ENCODE measurements at places on chromosomes 5 and 9.

DNA sequence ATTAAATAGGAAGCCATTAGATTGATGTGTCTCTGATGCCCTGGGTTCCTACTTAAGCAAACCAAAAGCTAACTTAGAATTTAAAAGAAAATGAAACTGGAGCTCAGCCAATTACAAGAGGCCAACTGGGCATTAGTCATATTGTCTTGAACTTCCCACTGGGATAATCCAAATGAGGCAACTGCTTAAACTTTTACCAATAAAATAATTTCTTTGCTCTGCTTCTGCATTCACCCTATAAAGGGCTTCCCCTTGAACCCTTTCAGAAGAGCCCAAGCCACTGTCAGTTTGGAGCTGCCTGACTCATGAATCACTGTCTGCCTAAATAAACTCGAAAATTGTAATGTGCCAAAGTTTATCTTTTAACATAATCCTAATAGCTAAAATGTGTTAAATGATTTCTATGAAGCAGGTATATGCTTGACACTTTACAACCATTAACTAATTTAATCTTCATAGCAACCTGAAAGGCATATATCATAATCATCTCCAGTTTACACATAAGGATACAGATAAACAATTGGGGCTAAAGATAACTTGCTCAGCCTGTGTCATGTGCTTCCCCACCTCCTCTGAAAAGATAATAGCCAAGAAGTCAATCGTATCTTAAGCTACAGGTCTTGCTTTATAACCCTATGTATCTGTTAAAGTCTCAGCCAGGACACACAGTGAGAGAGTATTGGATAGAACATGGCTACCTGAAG, 11.5 kb downstream of the GPR150 start:
- no peak for DNase-seq

DNA sequence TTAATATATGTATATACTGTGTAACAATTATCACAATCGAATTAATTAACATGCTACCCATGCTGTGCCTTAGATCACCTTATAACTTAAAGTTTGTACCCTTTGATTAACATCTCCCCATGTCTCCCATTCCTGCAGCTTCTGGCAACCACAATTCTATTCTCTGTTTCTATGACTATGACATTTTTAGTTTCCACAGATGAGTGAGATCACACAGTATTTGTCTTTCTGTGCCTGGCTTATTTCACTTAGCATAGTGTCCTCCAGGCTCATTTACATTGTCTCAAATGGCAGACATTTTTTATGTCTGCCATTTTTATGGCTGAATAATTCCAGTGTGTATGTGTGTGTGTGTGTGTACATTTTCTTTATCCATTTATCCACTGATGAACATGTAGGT, 146.1 kb upstream of the SLC28A3 start:
- DNase-seq: no peak

- DNase-seq: no peak
Observed at GRCh38 chr5:57032151-57032551, 80.2 kb upstream of the MIER3 start.

- no peak for DNase-seq
Observed at GRCh38 chr9:129273941-129274684, 96.1 kb upstream of the IER5L start.

DNA sequence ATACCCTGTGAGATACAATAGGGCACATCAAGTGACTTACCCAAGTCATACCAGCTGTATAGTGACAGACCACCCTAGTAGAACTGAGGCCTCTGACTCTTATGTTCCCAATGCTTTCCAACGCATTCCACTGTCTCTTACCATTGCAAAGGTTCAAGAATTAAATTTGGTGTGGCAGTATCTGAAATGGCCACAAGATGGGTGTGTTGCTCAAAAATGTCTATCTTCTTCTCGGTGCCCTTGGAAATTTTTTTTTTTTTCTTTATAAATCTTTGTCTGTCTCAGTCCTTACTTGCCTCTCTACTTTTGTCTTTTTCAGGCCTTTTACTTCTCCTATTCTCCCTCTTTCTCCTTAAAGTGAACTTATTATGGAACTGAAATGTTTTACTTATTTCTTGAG, 48.4 kb downstream of the GPR21 start:
- peak; percentile 5 for DNase-seq

DNA sequence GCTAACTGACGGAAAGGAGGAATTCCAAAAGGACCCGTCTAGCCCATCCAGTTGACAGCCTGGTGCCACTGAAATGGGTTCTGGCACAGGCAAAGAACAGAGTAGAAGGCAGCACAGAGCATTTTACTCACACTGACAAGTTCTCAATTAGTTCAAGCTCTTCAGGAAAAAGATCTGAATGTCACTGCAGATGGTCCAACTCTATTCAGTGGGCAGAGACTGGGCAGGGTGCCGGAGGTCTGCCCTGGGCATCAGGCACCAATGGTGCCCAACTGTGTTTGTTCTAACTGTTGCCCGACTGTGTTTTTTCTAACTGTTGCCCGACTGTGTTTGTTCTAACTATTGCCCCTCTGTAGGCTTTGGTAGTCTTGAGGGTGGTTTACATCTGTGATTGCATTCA, 151.8 kb downstream of the SLC24A2 start:
- no peak for DNase-seq

DNA sequence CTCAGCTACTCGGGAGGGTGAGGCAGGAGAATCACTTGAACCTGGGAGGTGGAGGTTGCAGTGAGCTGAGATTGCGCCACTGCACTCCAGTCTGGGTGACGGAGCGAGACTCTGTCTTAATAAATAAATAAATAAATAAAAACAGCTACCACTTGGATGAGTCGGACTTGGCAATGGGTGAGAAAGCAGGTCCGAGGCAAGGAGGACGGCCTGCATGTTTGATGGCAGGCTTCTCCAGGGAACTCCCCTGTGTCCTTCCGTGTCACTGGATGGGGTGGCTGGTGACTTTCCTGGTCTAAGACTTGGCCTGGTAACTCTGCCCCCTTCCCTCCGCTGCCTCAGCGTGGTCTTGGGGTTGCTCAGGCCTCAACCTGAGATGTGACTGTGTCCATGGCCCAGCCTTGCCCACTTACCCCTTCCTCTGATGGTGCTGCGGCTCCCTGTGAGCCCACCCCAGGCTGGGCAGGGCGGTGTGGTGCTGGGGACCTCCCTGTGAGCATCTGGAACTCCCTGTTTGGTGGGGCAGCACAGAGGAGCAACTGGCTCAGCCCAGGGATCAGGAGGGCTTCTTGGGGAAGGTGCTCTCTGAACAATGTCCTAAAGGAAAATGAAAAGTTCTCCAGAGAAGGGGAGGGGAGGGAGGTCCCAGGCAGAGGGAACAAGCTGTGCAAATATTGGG, 62.5 kb upstream of the PSD2 start:
- DNase-seq: no peak

- DNase-seq: no peak
Observed at GRCh38 chr5:150214289-150214688, 24.4 kb downstream of the SLC6A7 start.

DNA sequence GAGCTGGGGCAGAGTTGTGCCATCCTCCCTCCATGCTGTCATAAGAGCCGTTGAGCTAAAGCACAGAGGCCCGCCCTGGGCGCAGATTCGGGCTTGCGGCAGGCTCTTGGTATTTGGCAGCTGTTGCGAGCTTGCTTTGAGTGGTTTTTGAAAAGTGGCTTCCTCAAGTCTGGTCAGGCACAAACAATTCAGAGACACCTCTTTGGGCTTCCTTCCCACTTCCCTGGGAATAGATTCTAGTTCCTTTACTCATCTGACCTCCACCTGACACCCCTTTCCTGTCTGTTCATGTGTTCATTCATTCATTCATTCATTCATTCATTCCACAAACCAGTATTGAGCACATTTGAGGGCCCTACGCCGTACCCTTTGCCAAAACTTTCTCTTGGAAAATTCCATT, 27.4 kb downstream of the NCS1 start:
- no peak for DNase-seq

- DNase-seq: no peak
Observed at GRCh38 chr9:35395076-35395705, 94.7 kb upstream of the RUSC2 start.

DNA sequence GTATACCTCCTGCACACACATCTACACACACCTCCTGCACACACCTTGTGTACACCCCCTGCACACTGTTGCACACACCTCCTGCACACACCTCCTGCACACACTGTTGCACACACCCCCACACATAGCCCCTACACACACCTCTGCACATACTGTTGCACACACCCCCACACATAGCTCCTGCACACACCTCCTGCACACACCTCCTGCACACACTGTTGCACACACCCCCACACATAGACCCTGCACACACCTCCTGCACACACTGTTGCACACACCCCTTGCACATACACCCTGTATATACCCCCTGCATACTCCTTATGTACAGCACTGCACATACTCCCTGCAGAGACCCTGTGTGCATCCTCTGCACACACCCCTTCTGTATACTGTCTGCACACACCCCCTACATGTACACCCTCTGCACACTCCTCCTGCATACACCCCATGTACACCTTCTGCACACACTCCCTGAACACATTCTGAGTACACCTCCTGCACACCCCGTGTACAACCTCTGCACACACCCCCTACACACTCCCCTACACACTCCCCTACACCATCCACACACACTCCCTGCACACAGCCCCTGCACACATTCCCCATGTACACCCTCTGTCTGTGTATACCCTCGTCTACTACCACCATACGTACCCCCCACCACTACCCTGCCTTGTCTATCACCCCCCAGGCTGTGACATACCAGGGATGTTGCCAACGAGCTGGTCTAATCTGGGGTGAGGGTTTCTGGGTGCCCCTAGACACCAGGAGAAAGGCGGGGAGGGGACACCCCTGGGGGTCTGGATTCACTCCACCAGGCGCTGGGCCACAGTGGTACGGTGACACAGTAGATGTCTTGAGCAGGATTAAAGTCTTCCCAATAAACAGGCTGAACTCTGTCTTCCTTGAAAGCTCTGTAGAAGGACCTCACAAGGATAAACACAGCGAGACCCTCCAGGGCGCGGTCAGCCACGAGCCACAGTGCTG, 1.1 kb upstream of the CEP72 start:
- DNase-seq: no peak

- no peak for DNase-seq
Observed at GRCh38 chr5:41843456-41844370, 26.5 kb downstream of the OXCT1 start.

DNA sequence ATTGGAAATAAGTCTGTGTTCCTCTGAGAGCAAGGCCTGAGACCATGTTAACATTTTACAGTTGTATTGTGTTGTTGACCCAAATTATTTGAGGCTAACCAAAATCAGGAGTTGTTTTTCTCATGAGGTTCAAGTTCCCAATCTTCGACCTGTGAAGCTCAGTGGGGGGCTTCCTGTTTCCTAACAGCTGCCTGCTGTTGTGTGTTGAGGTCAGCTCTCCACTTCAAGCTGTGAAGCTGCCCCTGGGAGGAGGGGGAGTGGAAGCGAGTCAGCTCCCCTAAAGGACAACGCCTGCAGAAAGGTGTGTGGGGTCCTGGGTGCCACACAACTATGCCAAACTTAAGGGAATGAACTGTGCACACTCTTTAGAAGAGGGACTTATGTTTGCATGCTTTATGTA, 295.5 kb downstream of the IRX1 start:
- no peak for DNase-seq

- DNase-seq: no peak
Observed at GRCh38 chr5:110055302-110055701, 365.6 kb downstream of the MAN2A1 start.

GRCh38 chr5:159338118-159338517, 7.8 kb upstream of the IL12B start:
- no peak for DNase-seq

- no peak for DNase-seq
Observed at GRCh38 chr9:129036923-129037766, 719 bp downstream of the MIGA2 start.

DNA sequence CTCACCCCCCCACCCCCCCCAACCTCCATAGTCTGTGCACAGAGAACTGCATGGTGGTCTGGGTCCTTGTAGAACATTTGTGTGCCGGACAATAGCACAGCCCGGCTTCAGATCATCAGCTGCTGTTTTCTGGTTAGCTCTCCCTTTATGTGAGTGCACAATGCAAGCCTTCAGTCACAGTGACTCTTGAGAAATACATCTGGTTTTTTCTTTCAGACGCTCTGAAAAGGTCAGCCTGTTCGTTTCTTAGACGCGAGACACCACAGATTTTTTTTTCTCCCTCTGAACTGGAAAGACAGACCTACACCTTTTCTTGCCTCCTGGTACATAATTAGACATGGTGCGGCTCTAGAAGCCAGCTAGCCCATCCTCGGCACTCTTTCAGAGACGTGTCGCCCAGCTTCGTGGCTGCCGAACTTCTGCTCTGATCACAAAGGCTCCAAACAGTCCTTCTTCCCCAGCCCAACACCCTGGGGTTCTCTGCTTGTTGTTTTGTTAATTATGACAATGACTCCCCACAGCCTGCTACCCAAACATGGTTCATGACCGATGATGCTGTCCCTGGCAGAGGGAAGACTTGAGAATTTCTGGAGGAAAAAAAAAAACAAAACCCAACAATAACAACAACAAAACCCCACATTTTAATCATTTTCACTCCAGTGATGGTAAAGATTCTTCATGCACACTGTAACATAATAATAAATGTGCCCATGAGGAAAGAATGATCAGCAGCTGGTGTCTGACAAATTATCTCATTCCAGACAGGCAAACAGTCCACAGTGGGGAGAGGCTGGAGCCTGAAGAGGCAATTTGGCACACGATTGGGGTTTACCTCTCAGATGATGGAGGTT, 241.4 kb upstream of the ZNF462 start:
- no peak for DNase-seq

- DNase-seq: no peak
Observed at GRCh38 chr9:133184971-133185370, 21.3 kb upstream of the GBGT1 start.

DNA sequence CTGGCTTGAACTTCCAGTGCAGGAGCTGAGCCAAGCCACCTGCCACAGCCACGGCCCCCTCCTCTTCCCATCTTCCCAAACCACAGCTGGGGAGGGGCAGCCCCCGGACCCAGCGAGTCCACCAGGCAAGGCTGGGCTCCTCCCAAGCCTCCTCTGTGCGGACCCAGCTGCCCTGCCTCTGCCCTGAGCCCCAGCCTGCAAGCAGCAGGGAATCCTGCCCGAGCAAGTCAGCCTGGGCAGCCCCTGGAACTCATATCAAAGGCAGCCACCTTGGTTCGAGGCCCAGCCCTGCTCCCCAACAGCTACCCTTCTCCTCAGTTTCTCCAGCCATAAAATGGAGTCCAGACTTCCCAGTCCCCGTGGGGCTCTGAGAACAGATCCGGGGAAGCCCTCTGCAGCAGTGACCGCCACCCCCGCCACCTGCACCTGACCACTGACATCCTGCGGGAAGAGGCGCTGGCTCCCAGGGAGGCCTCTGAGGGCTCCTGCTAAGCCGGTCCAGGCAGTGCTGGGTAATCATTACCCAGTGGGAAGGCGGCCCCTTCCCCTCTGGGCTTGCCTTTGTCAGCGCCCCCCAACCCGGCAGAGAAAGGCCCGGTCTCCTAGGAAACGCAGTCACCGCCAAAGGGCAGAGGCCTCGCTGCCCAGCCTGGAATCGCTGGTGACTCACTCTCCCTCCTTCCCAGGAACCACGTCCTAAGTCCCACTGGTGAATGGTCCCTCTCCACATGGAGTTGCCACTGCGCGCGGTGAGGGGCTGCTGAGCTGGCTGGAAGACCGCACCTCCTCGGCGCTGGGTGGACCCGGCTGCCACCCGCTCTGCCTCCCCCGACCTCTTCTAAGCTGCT, 1.5 kb downstream of the VAV2 start:
- no peak for DNase-seq

All from stimulated activated CD4-positive, alpha-beta T cell treated with anti-CD3 and anti-CD28 coated beads, Interleukin-1b, Interleukin-23, amount 100 ng/mL, for 4 hours (primary cell).